ENCODE measurements at places on chromosomes 7 and 10. TPM values are rescaled to one million over a fixed set of nuclear protein-coding genes. Genes with fewer than 3 reads are reported as not detected.

DNA sequence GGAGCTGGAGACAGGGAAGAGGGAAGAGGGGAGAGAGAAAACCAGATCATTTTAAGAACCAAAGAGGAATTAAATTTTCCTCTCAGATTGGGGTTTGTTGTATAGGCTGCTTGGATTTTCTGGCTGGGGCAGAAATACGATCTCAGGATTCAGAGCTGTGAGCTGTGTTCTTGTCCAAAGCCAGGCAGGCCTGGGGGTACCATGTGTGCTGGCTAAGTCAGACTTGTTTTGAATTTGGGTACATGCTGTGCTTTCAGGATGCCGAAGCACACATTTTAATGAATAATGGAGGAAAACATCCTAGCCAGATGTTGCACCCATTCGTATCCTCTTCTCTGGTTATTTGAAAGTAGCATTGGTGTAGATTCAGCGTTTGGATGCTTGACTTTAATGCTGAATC lies 170.3 kb upstream of the PODXL start:
- DNase-seq = no peak
- no peaks in the 10 kb centered on the region for H3K36me3 ChIP-seq
- no peaks in the 10 kb centered on the region for H3K27me3 ChIP-seq
- H3K4me3 ChIP-seq = no peak overlapping the region
- no peak overlapping the region for H3K27ac ChIP-seq

DNA sequence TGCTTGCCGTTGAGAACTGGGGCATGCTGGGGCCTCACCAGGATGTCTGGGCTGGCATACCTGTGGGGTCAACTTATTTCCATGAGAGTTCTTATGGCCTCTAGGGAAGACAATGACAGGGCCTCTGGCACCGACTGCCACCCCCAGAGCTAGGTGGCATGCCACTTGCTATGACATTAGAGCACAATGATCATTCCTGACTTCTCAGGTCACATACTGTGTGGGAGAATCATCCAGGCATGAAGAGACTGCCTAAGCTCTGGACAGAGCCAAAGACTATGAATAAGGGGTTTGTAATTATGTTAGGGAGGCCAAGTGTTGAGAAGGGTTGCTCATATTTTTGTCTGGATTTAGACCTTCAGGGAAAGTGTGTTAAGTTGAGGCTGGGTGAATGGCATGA lies 97.5 kb downstream of the PTPN20 start:
- no peaks in the 10 kb centered on the region for H3K27me3 ChIP-seq
- H3K4me3 ChIP-seq = no peak overlapping the region
- no peaks in the 10 kb centered on the region for H3K4me1 ChIP-seq
- no peak overlapping the region for H3K27ac ChIP-seq

DNA sequence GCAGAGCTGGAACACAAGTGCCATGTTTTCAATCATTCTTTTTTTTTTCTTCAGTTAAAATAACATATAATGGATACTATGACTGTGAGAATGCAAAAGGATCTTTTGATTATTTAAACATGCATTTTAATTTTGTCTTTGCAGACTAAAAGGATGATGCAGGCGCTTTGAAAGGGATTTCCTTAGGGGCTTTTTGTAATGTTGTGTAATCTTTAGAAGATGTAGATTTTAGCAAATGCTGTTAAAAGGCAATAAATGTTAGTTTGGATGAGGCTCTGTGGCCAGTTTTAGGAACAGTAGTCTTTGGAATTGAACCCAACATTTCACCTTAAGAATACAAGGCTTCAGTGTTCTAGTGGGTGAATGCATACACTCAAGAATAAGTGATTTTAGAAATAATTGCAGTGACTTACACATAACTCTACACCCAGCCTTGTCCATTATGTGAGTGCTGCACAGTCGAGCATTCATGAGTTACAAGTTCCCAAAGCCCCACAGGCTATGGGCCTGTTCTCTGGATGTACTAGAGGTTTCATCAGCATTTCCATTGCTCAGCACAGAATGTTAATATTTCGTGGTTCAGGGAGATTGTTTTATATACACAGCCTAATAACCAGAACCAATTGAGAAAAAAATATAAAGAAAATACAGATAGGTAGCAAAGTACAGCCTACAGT lies 11.6 kb downstream of the PAPSS2 start:
- H3K27me3 ChIP-seq = no peaks in the 10 kb centered on the region
- no peaks in the 10 kb centered on the region for H3K36me3 ChIP-seq
- H3K4me3 ChIP-seq = no peak overlapping the region
- H3K4me1 ChIP-seq = no peaks in the 10 kb centered on the region

DNA sequence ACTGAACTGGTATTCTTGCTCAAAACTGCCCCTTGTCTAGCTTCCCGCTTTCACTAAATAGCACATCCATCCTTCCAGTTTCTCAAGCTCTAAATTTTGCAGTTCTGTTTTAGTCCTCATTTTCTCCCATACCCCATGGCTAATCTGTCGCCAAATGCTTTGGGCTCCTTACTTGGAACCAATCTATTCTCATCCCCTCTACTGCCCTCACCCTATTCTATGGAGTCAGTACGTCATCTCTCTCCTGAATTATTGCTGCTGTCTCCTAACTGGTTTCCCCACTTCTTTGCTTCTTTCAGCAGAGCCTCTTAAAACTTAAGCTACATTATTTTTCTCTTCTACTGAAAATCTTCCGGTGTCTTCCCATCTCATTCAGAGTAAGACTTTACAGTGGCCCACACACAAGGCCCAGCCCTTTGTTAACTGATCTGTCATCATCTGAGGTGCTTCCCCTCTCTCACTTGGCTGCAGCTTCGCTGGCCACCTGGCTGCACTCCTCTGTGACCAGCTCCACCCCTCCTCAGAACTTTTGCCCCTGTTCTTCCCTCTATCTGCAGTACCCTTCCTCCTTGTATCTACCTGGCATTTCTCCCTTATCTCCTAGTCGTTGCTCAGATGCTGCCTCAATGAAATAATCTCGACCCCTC lies 9.9 kb downstream of the STARD3NL start:
- H3K4me1 ChIP-seq = no peaks in the 10 kb centered on the region
- no peaks in the 10 kb centered on the region for H3K27me3 ChIP-seq
- DNase-seq = no peak
- no peak overlapping the region for H3K4me3 ChIP-seq

- no peak overlapping the region for H3K4me3 ChIP-seq
- H3K4me1 ChIP-seq = no peaks in the 10 kb centered on the region
- no peaks in the 10 kb centered on the region for H3K36me3 ChIP-seq
- no peak overlapping the region for H3K27ac ChIP-seq
- no peaks in the 10 kb centered on the region for H3K27me3 ChIP-seq
Measured at GRCh38 chr10:112136486-112137153, 46.9 kb downstream of the GPAM start.

- H3K27ac ChIP-seq = no peak overlapping the region
- DNase-seq = no peak
- no peaks in the 10 kb centered on the region for H3K36me3 ChIP-seq
- H3K4me1 ChIP-seq = no peaks in the 10 kb centered on the region
Measured at GRCh38 chr10:74425456-74426001, 274.5 kb downstream of the ADK start.

- H3K27me3 ChIP-seq = no peaks in the 10 kb centered on the region
- DNase-seq = no peak
- no peaks in the 10 kb centered on the region for H3K36me3 ChIP-seq
- no peak overlapping the region for H3K27ac ChIP-seq
Measured at GRCh38 chr7:43313628-43314378, 201.4 kb downstream of the HECW1 start.

DNA sequence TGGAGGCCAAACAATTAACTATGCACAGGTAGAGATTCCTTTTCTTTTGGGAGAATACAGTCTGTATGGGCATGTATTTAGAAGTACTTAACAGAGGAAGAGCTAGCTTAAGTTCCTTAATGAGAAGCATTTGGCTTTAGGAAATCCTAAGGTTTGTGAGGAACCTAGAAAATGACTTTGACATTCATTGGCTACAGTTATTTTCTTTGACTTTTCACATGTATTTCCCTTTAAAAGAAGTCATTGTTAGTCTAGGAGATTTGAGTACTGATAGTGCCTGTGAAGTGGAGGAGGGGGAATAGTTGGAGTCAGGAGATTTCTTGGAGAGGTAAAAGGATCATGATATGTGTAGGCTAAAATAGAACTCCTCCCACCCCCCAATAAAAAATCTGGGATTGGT lies 3.6 kb downstream of the HELLS start:
- no peak overlapping the region for H3K27ac ChIP-seq
- H3K4me1 ChIP-seq = peaks cover 8% of the 10 kb centered on the region
- no peak overlapping the region for H3K4me3 ChIP-seq
- H3K27me3 ChIP-seq = no peaks in the 10 kb centered on the region
- no peak for DNase-seq
- H3K36me3 ChIP-seq = peaks cover 7% of the 10 kb centered on the region

DNA sequence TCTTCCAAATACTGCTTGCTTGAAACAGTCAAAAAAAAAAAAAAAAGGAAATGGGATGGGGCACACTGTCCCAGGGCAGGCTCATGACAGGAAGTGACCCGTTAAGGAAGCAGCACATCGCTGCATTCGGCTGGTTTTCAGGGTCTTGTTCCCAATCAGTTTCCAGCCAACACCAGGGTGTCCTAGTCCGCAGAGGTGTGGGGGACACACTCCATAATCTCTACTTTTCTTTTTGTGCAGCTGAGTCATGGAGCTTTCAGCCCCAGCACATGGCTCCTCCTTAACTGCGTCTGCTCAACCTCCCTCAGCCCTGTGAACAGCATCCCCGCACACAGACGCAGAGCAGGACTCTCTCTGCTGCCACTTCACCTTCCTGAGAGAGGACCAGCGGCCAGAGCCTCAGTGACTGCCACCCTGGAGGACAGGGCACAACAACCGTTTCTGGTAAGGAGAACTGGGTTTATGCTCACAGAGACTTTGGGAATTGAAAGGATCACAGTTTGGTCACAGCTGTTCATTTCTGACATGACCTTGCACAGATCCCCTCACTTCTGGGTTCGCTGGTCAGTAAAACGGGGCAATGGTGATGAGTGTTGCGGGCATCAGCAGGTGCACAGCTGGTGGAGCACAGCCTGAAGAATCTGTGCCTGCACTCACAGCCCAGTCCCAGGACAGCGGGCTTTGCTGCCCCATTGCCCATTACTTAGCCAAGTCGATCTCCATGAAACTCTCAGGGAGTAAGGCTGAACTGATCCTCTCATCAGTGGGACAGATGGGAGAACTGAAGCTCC lies at the start of gene GIMAP5:
Gene GIMAP5 (plus strand): TSS at position 154 of the 791 bp plus-strand sequence. CDS start 3,467 bp downstream, outside the sequence.
- no peak for DNase-seq
- H3K27me3 ChIP-seq = no peaks in the 10 kb centered on the region
- H3K4me1 ChIP-seq = peaks cover 44% of the 10 kb centered on the region
- no peaks in the 10 kb centered on the region for H3K36me3 ChIP-seq
- no peak within 1 kb of the TSS for H3K27ac ChIP-seq

DNA sequence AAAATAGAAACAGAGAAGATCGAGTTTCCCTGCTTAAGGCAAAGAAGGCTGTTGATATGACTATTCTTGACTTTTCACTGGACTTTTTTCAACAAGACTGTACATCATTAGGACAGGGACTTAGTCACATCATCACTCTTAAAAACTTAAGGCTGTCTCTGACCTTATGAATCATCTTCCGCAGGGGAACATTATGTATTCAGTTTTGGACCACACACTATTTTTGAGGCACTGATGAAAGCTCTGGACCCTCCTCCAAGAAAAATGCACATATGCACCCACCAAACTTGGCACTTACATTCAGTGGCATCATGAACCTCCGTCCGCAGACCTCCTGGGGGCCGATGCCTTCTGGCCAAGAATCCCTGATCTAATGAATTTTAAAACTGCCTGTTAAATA lies 96.4 kb downstream of the CALD1 start:
- no peaks in the 10 kb centered on the region for H3K27me3 ChIP-seq
- DNase-seq = no peak
- no peak overlapping the region for H3K4me3 ChIP-seq
- no peaks in the 10 kb centered on the region for H3K36me3 ChIP-seq
- H3K27ac ChIP-seq = no peak overlapping the region

DNA sequence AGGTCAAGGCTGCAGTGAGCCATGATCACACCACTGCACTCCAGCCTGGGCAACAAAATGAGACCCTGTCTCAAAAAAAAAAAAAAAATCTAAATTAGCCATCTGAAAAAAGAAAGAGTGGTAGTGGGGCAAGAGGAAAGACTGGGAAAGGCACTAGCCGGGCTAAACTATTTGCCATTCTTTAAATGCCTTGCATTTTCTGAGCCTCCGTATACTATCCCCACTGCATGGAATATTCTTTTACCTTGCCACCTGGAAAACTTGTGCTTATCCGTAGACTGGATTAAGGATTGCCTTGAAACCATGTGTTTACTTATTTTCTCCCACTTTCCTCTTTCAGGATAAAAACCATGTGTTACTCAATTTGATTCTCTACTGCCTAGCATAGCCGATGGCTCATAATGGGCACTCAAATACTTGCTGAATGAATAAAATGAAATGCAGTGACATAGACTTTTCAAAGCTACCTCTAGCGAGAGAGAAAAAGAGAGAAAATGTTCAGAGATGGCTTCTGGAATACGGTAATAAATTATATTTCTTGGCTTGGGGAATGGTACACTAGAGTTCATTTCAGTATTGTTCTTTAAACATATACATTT lies 30.6 kb downstream of the HYCC1 start:
- H3K4me3 ChIP-seq = no peak overlapping the region
- H3K4me1 ChIP-seq = no peaks in the 10 kb centered on the region
- H3K27me3 ChIP-seq = no peaks in the 10 kb centered on the region
- H3K36me3 ChIP-seq = no peaks in the 10 kb centered on the region
- no peak overlapping the region for H3K27ac ChIP-seq

GRCh38 chr7:151814400-151815009 lies 62.4 kb downstream of the PRKAG2 start:
- peaks cover 11% of the 10 kb centered on the region for H3K27me3 ChIP-seq
- no peak for DNase-seq
- no peak overlapping the region for H3K27ac ChIP-seq

DNA sequence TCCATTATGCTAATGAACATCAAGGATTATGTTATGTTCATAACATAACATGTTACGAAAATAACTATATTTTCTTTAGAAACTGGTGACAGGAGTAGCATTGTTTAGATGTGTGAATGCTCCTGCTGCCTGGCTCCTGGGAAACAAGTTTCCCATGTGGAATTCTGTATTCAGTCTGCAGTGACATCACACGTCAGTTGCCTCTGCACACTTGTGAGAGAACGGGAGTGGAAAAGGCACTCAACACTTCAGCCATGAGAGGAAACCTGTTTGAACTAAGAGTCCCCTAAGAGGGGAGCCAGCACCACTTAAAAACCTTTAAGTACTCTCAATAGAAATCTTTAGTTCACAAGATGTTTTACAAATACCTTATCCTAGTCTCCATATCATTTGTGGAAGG lies 140.3 kb upstream of the FAM20C start:
- H3K27ac ChIP-seq = no peak overlapping the region
- no peak for DNase-seq
- no peak overlapping the region for H3K4me3 ChIP-seq
- no peaks in the 10 kb centered on the region for H3K4me1 ChIP-seq
- H3K36me3 ChIP-seq = no peaks in the 10 kb centered on the region

Gene DDC
- 0.33 TPM for total RNA-seq

Gene DNAJC12
- 4.4 TPM for total RNA-seq

Gene ADAM22
- total RNA-seq = 4.3 TPM

Gene PDE1C
- 2.4 TPM for total RNA-seq

Gene NPC1L1
- total RNA-seq = under 0.01 TPM

Gene DYNC1I1
- 2.5 TPM for total RNA-seq

Gene TNRC18
- 8.5 TPM for total RNA-seq
